ENCODE measurements at places on chromosomes 5 and 9. TPM values are rescaled to one million over a fixed set of nuclear protein-coding genes. Genes with fewer than 3 reads are reported as not detected.

Gene CLIC3
- total RNA-seq = 6.2 TPM

Gene TSLP
- not detected for total RNA-seq

Gene ARRDC1
- total RNA-seq = 47.1 TPM

Gene PCDHB12
- 0.44 TPM for total RNA-seq

Gene SARDH
- total RNA-seq = 0.13 TPM

Measured in Panc1 (cell line).